ENCODE measurements at places on chromosomes 7 and 10.

DNA sequence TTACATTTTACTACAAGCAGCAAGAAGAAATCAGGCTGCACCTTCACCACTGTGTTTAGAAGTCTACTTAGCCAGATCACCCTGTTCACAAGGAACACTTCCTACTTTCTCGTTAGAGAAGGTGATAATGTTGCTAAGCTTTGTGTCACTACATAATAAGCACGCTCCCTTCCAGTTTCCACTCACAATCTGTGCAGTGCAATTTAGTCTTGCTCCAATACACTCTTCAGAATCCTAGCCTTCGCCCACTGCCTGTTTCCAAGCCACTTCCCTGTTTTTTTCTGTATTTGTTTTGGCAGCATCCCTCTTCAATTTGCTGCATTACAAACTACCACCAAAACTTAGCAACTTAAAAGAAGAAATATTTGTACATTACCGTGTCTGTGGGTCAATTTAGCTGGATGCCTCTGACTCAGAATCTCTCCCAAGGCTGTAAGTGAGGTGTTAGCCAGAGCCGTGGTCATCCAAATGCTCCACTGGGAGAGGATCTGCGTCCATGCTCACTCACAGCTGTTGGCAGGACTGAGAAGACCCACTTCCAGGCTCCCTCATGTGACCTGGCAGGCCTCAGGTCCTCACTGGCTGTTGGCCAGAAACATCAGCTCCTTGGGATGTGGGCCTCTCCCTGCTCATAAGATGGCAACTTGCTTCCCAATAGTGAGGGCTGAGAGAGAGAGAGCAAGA is 110.4 kb downstream of the PON1 start:
- no peak for DNase-seq

DNA sequence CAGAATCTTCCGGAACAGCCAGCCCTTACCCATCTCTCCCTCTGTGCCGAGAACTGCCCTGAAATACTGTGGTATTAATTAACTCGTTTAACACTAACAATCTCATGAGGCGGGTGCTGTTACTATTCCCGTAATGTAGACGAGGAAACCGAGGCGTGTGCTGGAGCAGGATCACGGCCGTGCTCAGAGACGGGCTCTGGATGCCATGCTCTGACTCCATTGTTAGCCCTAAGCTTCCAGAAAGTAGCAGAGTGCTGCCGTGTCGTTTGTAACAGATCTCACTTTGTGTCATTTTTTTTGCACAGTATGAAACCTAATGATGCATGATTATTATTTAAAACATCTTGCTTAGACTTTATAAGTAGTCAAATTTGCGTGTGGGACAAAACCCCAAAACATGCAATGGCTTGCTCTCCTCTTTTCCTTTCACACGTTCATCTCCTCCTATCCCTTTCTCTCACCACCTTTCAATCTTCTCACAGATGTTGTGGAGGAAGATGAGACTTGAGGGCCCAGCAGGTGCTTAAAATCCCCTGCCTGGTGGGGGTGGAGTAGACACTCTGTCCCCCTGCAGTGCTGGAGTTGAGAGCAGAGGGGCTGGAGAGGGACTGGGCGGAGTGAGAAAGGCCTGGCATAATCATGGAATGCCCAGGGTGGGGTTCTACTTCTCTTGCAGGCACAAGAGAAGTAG is 482 bp upstream of the ACTR3C start:
- DNase-seq, result no peak

DNA sequence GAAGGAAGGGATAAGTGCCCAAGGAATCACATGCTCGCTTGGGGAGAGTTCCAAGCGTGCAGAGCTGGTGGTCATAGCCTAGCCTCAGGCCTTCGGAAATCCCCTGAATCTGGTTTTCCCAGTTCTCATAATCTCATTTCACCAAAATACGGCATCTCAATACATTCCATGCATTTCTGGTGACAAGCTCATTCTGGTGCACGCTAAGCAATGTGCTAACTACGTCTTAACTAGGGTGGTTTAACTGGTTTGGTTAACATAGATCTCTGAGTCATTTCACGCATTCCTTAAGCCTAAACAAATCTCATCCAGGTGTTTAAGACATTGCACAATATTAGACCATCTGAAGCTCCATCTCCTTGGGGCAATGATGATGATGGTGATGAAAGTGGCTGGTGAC is 72.9 kb upstream of the STEAP1B start:
- DNase-seq, result no peak

DNA sequence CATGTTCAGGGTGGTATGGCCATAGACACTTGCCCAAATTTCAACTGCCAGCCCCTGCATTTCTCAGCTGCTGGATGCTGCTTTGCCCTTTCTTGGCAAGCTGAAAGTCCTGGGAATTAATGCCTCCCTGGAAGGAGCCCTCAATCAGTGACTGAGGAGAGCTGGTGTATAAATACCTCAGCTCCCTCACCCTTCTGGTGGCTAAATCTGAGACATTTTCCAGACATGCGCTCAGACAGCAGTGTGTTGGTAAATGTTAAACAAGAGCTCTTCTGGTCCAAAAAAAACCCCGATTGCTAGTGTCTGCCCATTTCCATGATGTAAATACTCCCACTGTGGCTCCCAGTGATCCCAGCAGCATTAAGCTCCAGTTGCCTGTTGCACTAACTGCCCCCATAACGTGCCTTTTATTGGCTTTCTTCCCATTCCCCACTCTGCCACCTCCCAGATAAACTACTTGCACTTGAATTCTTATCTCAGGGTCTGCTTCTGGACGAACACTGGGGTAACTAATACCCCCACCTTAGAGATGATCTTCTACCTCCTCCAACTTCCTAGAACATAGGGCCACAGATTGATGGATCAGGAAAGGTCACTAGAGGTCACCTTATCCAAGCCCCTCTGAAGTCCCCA is 6.7 kb upstream of the MYH16 start:
- no peak for DNase-seq

GRCh38 chr7:17802056-17802455 is 138.2 kb downstream of the SNX13 start:
- DNase-seq, result no peak

GRCh38 chr7:19617901-19618300 is 90.9 kb downstream of the POLR1F start:
- no peak for DNase-seq

GRCh38 chr10:50567384-50567783 is 56.4 kb downstream of the SGMS1 start:
- DNase-seq, result no peak

DNA sequence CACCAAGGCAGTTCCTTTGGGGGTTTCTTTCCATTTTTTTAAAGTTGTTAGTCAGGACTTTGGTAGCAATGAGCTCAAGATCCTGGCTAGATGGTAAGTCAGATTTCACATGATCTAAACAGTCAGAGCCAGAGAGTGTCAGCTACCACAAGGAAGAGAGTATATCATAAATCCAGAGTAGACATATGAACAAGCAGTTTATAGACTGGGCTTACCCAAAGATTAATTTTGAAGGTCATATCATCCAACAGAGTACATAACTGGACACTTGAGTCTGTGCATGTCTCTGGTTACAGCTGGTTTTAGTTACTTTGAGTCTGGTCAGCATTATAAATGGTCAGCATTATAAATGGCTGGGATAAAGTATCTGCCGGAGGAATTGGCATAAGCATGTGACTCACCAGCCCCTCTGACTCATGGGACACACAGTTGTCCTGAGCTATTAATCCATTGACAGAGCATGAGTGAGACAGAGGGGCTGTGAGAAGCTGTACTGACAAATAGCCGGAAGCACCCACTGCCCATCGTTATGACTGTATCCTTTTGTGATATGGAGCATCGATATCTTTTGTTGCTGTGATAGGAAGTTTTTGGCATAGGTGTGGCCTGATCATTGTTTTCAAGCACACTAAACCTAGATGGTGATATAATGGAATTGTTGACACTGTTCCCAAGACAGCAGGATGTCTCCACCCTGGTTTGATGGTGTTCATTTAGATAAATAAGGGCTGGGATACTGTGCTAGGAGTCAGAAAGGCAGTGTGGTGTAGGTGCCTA is 19.3 kb downstream of the PPP1R3C start:
- DNase-seq, result no peak

- no peak for DNase-seq
Measured at GRCh38 chr10:126497672-126498071, 109.4 kb upstream of the ADAM12 start.

DNA sequence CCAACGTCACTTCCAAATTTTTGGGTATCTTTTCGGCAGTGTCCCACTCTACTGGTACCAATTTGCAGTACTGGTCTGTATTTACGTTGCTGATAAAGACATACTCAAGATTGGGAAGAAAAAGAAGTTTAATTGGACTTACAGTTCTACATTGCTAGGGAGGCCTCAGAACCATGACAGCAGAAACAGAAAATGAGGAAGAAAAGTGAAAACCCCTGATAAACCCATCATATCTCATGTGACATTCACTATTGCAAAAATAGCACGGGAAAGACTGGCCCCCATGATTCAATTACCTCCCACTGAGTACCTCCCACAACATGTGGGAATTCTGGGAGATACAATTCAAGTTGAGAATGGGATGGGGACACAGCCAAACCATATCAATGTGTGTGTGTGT is 364.0 kb upstream of the KCND2 start:
- no peak for DNase-seq

GRCh38 chr7:48454750-48455192 is 283.5 kb downstream of the ABCA13 start:
- no peak for DNase-seq

DNA sequence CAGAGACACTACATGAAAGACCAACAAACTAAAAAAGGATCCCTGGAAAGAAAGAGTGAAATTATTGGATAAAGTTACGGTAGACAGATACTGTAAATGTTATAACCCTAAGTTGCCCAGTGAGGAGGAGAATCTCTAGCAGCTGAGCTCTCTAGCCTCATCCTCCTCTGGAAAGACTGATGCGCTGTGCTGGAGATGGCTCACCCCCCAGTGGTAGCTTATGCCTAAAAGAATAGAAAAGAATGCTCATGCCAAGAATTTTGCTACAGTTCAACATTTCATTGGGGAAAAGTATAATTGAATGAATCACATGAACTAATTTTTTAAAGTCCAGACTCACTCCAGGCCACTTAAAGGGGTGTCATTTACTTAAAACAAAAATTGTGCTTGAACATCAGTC is 50.8 kb upstream of the RNF32 start:
- DNase-seq, result no peak

DNA sequence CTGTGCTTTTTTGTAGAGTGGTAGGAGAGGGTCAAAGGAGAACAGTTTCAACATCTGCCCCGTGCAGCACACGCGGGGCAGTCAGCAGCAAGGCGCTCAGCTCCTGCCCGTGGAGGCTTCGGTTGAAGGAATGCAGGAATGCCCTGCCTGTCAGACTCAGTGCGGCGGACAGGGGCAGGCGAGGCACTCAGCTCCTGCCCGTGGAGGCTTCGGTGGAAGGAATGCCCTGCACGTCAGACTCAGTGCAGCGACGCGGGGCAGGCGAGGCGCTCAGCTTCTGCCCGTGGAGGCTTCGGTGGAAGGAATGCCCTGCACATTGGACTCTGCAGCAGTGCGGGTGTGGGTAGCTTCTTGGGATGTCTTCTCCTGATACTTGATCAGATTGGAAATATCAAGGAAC is 37.0 kb downstream of the PPP2R2D start:
- no peak for DNase-seq

DNA sequence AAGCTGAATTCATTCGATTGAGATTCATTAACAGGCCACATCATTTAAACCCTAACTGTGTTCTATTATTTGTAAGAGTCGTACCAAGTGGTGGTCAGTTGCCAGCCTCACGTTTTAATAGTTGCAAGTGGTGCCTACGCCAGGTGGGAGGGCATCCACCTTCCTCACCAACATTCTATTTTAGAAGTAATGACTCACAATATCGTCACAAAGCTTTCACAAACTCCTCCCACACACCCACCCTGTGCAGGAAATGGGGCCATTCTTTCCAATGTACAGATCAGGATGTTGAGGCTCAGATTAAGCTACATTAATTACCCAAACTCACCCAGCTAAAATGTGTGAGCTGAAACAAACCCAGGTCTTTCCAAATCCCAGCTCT is 77.3 kb upstream of the SAMD8 start:
- no peak for DNase-seq

GRCh38 chr10:15897287-15897686 is 37.0 kb upstream of the MINDY3 start:
- no peak for DNase-seq

DNA sequence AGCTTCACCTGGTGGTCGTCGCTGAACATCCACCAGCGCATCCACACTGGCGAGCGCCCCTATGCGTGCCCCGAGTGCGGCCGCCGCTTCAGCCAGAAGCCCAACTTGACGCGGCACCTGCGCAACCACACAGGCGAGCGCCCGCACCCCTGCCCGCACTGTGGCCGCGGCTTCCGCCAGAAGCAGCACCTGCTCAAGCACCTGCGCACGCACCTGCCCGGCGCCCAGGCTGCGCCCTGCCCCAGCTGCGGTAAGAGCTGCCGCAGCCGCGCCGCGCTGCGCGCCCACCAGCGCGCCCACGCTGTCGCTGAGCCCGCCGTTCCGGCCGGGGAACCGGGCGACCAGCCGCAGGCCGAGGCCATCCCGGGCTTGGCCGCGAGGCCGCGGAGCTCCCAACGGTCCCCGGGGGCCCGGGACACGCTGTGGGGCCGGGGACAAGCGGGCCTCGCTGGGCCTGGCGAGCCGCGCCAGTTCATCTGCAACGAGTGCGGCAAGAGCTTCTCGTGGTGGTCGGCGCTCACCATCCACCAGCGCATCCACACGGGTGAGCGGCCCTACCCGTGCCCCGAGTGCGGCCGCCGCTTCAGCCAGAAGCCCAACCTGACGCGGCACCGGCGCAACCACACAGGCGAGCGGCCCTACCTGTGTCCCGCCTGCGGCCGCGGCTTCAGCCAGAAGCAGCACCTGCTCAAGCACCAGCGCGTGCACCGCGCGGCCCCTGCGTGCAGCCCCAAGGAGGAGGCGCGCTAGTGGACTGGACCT is 18.4 kb downstream of the ZNF775 start:
- DNase-seq, result no peak

GRCh38 chr7:45978010-45978681 is 57.1 kb upstream of the IGFBP3 start:
- DNase-seq, result no peak

GRCh38 chr10:102225646-102226541 is at the start of gene ELOVL3:
Gene ELOVL3, plus strand, starts transcription at chr10:102226299. Its CDS starts 250 bp downstream, at chr10:102226549.
- peak; percentile 69 for DNase-seq

DNA sequence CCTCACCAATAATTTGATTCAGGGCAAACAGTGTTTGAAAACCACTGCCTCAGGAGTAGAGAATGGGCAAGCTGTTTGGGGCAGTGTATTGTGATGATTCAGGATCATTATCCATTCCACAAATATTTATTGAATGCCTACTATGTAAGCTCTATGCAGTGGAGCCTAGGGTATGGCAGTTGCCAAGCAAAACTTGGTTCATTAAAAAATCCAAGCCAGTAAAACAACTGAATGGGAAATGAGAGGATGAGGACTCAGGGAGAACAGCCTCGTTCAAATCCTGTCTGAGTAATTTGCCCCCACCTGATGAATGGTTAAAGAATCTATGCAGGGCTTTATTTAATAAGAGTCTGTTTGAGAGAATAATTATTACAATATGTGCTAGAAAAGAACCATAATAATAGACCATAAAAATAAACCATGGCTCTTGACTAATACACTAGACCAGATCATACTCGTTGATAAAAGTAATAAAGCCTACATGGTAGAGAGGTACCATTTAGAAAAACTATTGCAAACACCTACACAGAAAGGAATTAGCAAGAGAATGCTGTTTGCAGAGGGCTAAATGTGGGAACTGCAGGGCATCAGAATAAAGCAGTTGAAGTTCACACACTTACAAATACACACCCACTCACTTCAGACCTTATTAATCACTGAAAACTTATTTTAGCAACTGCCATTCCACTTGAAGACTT is 71.7 kb downstream of the CREB5 start:
- DNase-seq, result no peak

- DNase-seq, result no peak
Measured at GRCh38 chr7:18577096-18577771, 81.7 kb downstream of the HDAC9 start.

Data from progenitor cell of endocrine pancreas (in vitro differentiated cells).